NCI-H2107 (cell line): ENCODE measurements at places on chromosomes 5 and 9.

DNA sequence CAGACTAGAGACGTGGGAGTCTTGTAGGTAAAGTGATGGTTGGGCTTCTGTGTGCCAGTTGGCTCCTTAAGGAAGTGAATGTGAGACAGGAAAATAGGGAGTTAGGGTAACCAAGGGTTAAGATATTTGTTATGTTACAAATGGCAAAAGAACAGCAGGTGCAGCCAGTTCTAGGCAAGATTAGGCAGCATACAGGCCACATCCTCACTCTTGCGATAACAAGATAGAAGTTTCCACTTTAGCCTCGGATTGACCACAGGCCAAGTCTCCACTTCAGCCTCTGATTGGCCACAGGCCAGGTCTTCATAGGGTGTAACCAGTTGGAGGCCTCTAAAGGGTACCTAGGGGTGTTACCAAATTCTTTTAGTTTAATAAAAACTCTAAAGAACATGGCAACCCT, 54.6 kb upstream of the ABCA1 start:
- DNase-seq: no peak

- DNase-seq: no peak
These were observed 315.9 kb upstream of the RPS23 start for GRCh38 chr5:82594097-82594496.

GRCh38 chr5:89934069-89934468, 475.5 kb downstream of the CETN3 start:
- DNase-seq: no peak

- DNase-seq: no peak
These were observed 70.2 kb downstream of the SUSD1 start for GRCh38 chr9:112104901-112105300.

DNA sequence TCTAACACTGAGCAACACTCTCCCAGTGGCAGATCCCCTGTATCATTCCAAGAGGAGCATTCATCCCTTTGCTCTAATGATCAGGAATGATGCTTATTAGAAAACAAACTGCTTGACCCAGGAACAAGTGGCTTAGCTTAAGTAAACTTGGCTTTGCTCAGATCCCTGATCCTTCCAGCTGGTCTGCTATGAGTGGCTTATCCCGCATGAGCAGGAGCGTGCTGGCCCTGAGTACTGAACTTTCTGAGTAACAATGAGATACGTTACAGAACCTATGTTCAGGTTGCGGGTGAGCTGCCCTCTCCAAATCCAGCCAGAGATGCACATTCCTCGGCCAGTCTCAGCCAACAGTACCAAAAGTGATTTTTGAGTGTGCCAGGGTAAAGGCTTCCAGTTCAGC, 29.7 kb downstream of the GABRP start:
- DNase-seq: no peak

- DNase-seq: no peak
These were observed 129.4 kb upstream of the RASA1 start for GRCh38 chr5:87138091-87138805.

DNA sequence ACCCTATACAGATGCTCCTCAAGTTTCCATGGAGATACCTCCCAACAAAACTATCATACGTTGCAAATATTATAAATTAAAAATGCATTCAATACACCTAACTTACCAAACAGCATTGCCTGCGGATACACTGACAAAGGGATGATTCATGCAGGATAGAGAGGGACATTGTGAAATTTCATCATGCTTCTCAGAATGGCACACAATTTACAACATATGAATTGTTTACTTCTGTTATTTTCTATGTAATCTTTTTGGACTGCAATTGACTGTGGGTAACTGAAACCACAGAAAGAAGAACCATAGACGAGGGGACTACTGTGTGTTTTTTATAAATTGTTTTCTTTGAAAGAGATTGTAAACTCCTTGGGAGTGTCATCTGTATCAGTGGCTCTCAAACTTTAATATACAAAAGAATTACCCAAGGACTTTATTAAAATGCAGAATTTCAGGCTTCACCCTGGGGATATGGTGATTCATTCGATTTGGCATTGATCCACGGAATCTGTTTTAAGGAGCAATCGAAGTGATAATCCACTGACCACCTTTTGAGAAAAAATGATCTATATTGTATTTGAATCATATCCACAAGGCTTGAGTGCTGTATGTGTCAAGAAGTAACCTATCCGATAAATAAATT, 146.4 kb downstream of the SGCD start:
- DNase-seq: no peak

DNA sequence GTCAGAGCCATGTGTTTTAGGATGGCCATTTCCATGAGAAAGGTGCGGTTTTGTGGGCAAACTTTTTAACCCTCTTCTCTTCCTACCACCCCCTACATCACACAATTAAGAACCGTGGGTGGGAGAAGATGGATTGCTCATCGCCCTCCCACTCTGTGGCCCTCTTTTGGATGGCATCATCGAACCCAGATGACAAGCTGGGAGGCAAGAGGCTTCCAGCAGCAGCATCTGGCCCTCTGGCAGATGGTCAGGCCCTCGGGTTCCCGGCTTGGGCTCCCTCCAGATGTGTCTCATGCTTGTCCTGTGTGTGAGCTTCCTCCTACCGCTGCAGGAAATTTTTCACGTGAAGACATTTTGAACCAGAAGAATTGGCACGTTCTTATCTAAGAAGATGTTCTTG, 199.9 kb downstream of the EBF1 start:
- no peak for DNase-seq

DNA sequence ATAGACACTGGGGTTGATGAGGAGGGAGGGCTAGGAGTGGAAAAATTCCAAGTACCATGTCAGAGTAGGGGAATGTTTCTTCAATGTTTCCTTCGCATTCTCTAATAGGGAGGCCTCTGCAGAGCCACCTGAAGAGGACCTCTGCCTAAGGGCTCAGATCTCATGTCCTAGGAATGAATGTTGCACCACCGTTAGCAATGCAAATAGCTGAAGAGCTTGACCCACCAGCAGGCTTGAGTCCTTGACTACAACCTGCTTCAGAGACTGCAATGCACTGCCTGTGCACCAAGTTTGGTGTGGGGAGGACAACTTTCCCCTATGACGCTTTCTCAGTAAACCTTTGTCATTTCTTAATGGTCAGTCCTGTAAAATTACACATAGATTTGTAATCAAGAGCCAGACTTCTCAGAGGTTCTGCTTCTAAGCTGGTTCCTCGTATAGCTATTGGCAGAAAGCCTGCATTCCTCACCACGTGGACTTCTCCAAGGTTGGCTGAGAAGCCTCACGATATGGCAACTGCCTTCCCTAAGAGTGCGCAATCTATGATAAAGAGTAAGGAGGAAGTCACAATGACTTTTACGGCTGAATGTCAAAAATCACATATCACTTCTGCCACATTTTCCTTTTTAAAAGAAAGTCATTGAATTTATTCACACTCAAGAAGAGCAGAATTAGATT, 600.7 kb upstream of the PTGER4 start:
- DNase-seq: no peak

GRCh38 chr9:127013597-127013996, 99.0 kb downstream of the RALGPS1 start:
- DNase-seq: no peak

- DNase-seq: no peak
These were observed 627.9 kb upstream of the ST8SIA4 start for GRCh38 chr5:101531026-101531425.

- peak; percentile 49 for DNase-seq
These were observed 69.8 kb downstream of the ICE1 start for GRCh38 chr5:5492087-5492933.
